Stimulated activated CD8-positive, alpha-beta memory T cell treated with anti-CD3 and anti-CD28 coated beads, Interleukin-4, amount 100 ng/mL, for 4 hours (primary cell): ENCODE measurements at places on chromosomes 12 and 14.

DNA sequence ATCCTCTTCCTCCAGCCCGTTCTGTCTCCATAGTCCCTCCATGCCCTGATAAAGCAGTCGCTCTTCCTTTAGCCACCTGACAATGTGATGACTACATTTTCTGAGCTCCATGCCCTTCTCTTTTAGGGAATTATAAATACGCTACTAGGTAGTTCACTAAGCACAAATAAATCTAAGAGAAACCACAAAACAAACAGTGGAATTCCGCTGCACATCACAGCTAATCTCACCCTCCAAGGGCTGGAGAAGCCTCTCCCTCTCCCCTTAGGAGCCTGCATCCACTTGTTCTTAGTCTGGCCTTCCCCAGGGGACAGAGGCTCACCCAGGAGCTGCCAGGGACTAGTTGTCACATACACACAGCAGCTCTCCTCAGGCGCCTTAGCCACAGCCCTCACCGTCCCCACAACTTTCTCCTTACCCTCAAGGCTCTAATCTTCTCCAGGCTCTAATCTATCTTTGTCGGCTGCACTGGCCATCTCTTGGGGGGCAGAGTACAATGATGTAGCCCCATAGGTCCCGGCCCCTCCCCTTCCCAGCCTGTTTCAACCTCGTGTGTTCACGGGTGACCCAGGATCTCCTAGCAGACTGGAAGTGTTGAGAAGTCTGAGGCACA lies 55.9 kb upstream of the GPR68 start:
- no peak for DNase-seq

DNA sequence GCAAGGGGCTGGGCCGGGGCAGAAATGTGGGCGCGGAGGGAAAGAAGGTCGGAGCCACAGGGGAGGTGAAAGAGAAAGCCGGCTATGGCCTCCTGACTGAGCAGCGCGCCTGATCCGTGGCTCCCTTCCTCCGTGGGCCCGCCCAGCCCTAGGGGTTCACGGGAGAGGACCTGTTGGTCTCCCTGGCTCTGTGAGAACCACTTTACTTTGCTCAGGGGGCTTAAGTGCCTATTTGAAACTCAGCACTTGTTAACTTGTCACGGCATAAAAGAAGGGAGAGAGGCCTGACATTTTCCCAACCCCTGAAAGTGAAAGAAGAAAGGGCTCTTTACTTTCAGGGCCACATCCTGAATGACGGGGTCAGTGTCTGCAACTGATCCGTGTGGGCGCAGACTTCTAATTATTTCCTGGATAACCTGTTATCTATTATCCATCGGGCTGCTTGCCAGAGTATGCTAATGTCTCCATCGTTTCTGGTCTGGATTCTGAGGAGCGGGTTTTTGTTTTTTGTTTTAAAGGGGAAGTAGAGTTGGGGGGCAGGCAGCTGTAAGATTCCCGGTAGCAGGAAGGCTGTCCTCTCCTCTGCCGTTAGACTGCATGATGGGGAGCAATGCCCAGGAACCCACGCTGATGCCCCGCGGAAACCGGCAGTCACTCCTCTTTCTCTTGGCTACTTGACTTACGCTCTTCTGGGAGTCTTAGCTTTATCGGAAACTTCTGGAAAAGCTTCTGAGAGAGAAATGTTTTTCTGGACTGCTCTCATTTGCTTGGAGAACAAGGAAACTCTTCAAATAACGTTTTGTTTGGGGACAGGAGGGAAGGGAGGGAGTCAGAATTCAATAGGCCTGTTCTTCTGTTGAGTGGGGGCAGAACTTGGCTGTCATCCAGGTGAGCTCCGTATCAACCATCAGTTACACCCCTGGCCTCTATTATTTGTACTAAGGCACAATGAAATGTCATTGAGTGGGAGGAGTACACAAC lies 127.7 kb upstream of the MAX start:
- no peak for DNase-seq

DNA sequence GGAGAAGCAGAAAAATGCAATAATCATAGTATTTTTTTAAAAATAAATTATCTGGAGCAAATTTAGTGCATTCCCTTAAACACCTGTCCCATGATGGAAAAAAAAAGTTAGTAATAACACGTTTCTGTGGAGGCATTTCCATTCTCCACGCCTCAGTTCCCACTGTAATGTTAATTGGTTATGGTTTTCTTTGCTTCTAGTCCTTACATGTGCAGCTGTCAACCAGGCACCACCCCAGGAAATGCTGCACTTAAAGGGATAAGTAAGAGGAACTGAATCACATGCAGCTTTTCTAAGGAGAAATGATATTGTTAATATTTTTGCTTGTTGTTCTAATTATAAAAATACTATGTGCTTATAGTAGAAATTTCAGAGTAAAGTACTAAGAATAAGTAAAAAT lies 240.3 kb downstream of the ZFP36L1 start:
- DNase-seq, result no peak

DNA sequence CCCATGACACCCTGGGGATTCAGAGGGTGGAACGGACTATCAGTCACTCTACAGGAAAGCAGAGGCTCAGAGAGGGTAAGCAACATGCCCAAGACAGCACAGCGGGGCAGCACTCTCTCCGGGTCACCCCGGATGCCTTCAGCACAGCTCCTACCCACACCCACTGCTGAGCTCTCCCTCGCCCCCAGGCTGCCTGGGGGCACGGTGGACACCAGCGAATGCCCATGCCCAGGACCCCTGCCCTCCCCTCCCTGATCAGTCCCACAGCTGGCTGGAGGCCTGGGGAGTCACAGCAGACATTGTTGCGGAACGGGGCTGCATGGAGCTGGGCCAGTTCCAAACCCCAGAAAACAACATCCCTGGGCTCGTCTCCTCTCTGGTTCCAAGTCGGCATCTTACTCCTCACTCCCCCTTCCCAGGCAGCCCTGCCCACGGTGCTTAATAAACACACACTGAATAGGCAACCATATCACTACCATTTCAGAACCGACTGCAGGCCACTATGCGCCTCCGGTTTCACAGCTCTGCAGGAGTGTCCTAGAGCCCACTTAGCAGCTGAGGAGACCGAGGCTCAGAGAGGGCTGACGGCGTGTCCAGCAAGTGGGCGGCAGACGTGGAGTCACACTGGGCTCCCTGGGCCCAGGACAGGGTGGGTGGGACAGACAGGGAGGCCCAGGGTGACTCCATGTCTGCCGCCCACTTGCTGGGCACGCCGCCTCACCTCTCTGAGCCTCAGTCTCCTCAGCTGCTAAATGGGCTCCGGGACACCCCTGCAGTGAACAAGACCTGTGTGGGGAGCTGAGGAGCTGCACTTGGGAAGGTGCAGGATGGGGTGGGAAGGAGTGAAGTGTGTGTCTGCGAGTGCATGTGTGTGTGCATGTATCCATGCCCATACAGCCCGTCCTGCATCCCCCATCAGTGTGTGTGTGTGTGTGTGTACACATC lies 27.0 kb downstream of the CCDC85C start:
- DNase-seq, result no peak

DNA sequence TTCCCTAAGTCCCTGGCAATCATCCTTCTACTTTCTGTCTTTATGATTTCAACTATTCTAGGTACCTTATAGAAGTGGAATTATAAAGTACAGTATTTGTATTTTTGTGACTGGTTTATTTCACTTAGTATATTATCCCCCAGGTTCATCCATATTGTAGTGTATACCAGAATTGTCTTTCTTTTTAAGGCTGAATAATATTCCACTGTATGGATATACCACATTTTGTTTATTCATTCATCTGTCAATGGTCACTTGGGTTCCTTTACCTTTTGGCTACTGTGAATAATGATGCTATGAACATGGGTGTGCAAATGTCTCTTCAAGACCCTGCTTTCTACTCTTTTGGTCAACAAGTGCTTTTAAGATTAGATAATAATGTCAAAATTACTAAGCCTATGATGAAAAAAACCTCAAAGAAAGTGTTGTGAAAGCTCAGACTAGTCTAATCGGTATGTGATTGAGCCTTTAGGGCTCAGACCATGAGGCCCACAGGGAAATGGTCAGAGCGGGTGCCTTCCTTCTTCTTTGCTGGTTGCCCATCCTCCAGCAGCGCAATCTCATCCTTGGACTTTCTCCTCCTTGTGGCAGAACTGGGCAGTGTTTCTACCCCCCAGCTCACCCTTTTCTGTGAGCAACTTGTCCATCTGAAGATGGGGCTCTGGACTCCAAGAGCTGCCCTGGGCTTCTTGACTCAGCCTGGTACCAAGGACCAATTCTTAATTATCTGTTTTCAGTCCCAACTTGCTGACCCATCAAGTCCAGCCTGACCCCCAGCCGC lies 105.4 kb downstream of the TTC8 start:
- no peak for DNase-seq

GRCh38 chr12:700016-700415 lies 36.8 kb upstream of the NINJ2 start:
- no peak for DNase-seq

DNA sequence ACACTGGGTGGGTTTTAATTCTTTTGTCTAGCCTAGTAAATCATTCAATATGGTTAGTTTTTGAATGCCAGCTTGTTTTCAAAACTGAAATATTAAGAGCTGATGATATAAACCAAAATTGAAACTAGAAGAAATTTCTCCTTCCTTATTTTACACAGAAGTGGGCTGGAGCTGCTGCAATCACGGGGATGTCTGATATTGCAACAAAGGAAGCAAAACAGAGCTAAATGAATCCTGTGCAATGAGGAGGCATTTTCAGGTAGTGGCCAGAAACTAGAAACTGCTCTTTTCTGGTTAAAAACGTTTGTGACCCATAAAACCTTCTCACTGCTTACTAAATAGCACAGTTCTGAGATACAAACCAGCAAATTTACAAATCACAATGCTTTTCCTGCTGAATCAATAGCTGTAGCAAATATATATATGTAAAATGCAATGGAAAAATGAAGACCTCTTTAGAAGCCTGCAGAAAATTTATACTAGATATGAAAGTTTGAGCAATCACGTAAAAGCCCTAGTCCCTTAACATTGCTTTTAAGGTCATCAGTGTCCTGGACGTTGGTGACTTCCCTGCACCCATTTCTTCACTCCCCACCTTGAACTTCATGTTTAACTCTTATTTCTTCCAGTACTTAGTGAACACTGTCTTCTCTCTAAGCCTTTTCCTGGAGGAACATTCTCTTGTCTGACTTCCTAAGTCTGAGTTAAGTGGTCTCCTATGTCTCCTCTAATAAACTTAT lies 15.9 kb upstream of the LRRK2 start:
- DNase-seq, result no peak

- DNase-seq, result no peak
Observed at GRCh38 chr12:14390870-14391530, 25.5 kb downstream of the ATF7IP start.

- DNase-seq, result no peak
Observed at GRCh38 chr12:84822525-84822924, 90.1 kb downstream of the SLC6A15 start.

DNA sequence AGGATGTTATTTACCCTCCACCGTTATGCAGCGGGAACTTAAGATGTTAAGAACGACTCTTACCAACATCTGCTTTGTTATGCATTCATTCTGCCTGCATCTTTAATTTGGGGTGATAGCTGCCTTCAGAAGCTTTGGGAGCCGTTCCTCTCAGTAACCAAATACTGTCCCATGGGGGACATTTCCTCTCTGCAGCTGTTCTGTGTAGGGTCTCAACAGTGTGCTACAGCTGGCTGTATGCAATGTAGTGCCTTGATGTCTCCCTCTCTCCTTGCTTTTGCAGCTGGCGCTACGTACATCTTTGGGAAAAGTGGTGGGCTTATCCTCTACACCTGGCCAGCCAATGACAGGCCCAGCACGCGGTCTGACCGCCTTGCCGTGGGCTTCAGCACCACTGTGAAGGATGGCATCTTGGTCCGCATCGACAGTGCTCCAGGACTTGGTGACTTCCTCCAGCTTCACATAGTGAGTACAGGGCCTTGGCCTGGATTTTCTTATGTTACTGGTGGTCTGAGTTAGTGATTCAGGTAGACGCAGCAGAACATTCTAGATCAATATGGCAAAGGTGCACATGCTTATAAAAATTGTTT lies 744.3 kb downstream of the DIO2 start:
- no peak for DNase-seq

- no peak for DNase-seq
Observed at GRCh38 chr12:106152334-106152733, 13.6 kb upstream of the NUAK1 start.

DNA sequence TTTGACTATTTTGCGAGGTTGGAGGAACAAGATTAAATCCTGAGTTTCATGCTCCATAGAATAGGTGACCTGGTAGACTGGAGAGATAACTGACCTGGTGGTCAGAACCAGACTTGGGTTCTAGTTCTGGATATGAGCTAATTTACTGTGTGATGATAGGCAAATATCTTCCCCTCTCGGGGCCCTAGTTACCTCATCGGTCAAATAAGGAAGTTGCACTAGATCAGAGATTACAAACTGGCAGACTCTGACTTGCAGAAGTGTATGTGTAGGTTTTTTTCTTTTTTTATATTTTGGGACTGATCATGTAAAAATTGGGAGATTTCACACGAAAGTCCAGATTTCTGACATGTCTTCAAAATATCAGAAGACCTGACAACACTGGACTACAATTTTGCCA lies 37.0 kb downstream of the RPH3A start:
- DNase-seq, result no peak

DNA sequence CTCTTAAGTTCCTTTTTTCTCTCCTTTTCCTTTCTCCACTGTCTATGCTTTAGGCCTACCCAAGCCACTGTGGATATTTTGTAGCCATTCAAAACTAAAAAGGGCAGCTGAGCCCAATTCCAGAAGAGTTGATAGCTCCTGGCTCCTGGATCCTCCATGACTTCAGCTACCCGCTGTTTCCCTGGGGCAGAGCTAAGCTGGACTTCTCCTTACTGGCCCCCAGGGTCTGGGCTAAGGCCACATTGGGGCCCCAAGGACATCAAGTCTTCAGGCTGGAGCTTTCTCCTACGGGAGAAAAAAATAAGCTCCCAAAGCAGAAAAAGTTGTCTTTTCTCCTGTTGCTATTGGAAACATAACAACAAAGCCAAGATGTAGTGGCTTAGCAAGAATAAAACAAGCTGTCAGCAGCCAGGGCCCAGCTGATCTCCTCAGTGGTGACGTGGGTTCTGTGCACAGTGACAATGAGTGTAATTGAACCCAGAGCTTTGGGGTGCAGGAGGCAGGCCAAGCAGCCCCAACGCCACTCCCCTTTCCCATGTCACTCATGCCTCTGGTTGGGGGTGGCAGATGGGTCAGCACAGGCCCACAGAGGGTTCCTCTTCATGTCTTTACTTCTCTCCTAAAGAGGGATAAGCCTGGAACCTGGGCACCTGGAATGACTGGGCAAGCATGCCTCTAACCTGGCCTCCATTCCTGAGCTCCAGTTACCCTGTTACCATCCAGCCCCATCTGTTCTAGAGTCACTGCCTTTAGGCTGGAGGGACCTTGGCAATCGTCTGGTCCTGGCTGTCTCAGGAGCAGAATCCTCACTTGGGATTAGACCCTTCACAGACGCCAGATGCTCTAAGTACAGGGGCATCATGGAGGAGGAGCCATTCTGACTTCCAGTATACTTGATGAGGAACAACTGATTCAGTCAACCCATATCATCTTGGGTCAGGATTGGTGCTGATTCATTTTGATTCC lies 171.2 kb downstream of the ZFP36L1 start:
- no peak for DNase-seq

- DNase-seq, result no peak
Observed at GRCh38 chr12:14239350-14239934, 126.0 kb upstream of the ATF7IP start.
